ENCODE measurements at places on chromosomes 16 and 17.

DNA sequence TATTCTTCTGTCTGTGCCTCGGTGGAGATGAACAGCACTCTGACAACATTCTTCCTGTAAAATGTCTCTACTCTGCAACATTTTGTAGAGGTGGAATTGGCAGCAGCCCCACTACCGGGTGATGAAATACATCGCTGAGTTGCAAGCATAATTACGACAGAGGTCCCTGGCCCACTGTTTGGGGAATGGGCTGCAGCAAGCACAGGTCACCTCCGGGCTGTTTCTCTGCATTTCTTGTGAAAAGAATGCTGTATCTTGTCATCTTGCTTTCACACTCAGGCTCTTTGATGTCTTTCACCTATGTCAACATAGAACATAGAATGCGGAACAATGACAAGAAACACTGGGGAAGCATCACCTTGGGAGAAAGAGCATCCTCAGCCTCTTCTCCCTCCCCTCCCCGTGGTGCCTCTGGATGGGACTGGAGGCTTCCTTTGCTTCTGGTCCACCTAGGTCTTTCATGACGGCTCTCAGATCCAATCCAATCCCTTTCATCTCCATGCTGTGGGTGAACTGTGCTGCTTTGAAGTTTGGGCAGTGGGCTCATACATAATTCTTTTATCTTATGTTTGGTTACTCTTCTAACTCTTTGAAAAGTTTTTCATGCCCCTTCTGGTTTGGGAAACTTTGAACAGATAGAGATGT lies 265.0 kb downstream of the PHKB start:
- DNase-seq = no peak

DNA sequence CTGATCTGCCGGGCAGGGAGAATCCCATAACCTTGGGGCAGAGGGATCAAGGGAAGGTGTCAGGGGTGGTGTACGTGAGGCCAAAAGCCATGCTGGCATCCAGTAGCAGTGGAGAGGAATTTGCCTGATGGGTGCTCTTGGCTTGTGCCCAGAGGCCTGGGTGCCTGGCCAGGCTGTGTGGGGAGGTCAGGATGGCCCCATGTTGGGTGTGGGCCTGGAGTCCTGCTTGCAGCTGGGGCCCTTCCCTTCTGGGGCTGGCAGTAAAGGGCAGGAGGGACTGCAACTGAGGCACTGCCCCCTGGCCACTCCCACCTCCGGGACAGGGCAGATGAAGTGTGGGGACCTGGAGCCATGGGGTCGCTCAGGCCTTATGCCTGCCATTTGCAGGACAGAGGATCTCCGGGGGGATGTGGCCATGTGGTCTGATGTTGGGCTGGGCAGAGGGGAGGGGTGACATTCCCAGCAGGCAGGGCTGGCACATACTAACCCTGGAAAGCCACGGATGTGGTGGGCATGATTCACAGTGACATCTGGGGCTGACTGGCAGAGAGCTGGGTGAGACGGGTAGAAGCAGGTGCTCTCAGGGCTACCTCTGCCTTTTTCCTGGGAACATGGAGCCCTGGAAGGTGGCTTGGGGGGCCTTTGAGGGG lies 3.5 kb downstream of the FMNL1 start:
- DNase-seq = peak; percentile 67

GRCh38 chr17:80071116-80071841 lies 30.1 kb upstream of the GAA start:
- DNase-seq = no peak

DNA sequence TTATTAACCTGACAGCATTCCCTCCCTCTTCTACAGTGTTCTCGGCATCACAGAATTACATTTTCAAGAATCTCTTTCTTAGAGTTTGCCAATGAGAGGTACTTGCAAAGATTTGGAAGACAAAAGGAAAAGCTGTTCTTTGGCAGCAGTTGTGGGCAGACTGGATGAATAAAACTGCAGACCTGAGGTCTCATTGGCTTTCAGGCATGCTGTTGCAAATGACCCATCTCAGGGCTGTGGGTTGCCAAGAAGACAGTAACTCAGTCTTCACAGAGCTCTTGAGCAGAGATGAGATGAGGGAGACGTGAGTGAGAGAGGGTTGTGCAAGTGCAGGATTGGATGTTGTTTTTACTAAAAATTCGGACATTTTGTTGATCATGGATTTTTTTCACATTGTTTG lies 11.3 kb upstream of the USP31 start:
- DNase-seq = no peak

DNA sequence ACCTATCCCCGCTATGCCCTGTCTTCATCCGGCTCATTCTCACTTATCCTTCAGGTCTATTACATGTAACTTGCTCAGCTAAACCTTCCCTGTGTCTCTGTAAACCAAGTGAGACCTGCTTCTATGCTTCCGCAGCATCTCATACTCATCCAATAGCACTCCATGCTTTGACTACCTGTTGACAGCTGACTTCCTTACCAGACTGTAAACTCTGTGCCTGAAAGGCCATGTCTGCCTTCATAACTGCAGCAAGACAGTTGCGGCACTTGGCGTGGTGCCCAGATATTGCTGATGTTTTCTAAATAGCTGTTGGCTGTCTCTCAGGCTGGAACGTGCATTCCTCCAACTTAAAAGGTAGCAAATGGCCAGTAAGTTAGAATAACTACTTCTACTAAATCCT lies 1.8 kb upstream of the OR1E1 start:
- no peak for DNase-seq

DNA sequence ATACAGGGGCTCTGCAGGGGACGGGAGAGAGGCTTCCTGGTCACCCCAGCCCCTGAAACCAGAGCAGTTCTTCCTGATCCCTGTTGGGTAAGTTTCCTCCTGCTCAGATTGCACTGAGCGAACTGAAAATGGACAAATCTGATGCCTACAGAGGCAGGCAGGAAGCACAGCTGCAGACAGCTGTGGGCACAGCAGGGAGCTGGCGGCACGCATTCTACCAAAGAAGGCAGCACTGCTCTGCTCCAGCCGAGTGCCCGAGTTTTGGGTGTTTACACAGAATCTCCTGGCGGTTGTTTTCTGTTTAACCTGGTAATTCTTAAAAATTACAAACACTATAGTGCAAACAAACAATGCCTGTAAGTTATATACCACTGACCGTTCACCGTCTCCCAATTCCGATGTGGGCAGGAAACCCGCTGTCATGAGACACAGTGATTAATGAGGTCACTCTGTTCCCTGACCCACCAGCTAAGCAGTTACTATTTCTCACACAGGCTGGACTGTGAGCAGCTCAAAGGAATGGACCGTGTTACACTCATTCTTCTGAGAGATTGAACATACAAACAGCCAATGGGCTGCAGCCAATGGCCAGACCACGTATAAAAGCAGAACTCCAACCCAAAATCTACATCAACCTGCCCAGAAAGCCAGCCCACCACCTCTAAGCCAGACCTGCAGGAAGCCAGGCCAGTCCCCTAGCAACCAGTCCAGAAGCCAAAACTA lies 25.5 kb downstream of the NSMCE1 start:
- peak; percentile 94 for DNase-seq

DNA sequence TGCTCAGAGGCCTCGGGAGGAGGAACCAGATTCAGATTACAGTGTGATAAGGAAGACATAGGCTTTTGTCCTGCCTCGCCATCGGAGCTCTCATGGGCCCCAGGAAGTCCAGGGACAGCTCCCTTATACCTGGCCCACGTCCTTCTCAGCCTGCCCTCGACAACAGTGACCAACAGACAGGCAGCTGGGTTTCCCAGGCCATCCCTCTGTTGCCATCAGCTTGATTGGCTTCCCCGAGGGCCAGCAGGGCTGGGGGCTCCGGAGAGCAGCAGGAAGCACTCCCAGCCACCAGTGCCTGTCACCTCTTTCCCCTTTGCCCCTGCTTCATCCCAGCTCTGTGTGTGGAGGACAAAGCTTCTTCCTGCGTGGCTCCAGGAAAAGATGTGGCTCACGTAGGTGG lies 17.6 kb downstream of the CD300A start:
- no peak for DNase-seq

DNA sequence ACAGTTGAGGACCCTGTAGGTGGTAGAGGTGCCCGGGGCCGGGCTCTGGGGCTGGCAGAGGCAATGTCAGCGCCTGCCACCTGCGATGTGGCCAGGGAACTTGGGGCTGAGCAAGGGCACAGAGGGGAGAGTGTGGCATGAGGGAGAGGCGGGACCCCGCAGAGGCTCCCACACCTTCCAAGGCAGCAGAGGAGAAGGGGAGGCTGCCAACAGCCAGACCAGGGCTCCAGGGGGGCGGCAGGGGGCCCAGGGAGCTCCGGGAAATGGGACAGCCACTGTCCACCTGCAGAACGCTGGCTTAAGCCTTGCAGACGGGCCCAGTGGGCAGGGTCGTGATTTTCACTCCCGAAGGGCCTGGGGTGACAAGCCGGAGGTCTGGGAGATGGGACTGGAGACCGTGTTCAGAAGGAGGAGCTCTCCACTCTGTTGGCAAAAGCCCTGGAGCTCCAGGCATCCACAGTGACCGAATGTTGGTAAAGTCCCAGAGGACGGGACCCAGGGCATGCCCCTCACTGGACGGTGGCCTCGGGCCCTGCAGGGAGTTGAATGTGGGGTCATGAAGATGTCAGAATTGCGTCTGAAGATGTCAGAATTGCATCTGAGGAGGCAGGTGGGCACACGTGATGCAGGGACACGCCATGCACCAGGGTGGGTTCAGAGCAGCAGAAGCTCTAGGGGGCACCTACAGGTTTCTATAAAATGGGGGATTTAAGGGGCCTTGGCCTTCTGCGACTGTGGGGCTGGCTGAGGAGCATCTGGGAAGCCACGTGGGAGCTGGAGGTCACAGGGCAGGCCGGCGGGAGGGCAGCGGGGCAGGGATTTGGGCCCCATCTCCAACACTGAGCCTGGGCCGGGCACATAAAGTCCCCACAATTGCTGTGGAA lies 18.6 kb downstream of the CD7 start:
- DNase-seq = no peak

DNA sequence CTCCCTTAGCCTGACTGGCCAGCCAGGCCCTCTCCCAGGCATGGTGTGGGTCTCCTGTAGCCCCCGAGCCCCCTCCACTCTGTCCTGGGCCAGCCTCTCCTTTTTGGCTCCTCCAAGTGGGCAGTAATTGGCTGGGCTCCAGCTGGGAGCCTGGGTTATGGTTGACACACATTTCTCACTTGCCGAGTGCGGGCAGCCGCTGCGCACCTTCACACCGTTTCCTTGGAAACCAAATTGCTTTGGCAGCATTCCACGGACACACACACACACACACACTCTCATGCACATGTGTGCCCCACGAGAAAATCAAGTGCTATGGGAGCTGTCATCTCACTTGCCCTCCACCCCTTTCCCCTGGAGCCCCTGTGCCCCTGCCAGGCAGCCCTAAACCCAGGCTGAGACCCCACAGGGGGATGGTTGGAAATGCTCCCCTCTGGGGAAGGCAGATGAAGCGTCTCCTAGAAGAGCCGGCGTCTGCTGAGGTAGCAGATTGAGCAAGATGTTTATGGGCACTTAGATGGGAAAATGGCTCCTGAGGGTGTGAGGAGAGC lies 402.7 kb upstream of the TNRC6C start:
- peak; percentile 71 for DNase-seq

DNA sequence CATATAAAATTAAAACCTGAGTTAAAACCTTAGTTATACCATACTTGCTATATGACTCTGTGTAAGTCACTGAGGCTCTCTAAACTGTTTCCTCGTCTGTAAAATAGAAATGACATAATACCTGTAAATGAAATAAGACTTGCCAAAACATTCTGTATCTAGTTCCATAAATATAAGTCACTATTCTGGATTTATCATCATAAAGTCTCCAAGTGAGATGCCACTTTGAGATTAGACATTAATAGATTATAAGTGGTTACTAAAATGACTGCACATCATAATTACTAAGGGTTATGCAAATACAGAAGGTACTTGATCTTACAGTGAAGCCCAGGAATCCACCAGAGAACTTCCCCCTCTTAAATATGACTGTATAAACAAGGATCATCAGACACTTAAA lies 12.0 kb upstream of the BRIP1 start:
- DNase-seq = no peak

GRCh38 chr16:73771196-73772064 lies 525.2 kb upstream of the PSMD7 start:
- DNase-seq = peak; percentile 2

DNA sequence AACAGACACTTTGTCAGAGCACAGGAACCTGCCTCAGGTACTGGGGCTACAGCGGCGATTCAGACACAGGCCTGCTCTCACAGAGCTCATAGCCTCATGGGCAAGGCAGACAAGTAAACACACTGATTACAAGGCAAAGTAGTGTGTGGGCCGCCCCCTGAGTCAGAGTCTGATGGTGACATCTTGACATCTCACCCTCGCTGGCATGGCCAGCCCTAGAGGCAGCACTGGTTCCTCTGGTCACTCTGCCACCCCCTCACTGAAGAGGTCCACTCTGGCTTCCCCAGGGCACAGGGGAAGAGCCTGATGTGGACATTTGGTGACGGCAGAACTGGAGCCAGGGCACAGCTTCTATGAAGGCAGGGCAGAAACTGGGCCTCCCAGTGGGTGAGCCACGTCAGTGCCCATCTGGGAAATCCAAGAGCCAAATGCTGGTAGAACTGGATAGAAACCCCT lies 32.9 kb upstream of the TOB1 start:
- no peak for DNase-seq

GRCh38 chr16:56193951-56194726 lies 2.9 kb downstream of the GNAO1 start:
- peak; percentile 46 for DNase-seq

DNA sequence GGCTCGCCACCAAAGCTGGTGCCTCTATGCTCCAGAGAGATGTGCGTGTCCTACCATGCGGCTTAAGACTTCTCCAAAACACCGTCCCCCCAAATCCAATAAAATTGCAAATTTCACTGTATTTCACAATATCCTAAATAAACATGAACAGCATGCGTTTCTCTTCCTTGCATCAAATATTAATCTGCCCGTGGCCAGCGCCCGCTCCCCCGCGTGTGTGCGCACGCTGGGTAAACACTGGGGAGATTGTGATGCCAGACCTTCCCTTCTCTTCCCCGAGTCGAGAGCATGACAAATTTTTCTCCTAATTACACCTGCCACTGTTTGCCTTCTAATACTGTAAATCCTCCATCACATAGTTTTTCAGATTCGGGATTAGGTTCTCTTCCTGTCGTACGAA lies 148.1 kb downstream of the MRM1 start:
- no peak for DNase-seq
